ENCODE measurements at places on chromosomes 1 and 21.

GRCh38 chr1:41469706-41470105 lies 14.8 kb downstream of the EDN2 start:
- no peak for DNase-seq

DNA sequence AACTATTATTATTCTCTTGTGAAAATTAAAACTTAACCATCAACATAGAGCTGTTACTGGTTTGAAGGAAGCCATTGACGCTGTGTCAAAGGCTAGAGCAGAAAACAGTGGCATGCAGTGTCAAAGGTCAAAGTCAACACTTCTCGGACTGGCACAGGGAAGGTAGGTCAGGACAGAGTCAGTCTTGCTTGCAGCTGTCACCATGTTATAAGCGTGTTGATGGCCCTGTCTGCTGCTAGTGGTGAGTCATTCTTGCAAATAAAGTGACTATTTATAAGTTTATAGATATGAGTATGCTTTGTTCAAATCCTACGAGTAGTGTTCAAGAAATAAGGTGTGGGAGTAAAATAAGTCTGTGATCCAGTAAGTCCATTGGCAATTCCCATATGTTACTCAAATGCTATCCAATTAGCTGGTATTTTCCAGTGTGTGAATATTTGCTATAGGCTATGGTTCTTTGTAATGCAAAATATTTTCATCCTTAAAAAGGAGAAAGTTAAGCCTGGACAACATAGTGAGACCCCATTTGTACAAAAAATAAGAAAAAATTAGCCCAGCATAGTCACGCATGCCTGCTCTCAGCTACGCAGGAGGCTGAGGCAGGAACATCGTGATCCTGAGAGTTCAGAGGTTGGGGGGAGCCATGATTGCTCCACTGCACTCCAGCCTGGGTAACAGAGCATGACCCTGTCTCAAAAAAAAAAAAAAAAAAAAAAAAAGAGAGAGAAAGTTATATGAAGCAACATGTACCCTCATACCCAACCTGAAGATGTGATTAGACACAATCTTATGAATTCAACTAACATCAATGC lies 26.3 kb upstream of the TINAGL1 start:
- peak; percentile 54 for DNase-seq

GRCh38 chr1:57963581-57963980 lies 539.7 kb upstream of the DAB1 start:
- DNase-seq = no peak

GRCh38 chr21:29332461-29333362 lies 34.0 kb downstream of the BACH1 start:
- DNase-seq = peak; percentile 70

GRCh38 chr1:201023920-201024624 lies 558 bp upstream of the KIF21B start:
- DNase-seq = no peak

DNA sequence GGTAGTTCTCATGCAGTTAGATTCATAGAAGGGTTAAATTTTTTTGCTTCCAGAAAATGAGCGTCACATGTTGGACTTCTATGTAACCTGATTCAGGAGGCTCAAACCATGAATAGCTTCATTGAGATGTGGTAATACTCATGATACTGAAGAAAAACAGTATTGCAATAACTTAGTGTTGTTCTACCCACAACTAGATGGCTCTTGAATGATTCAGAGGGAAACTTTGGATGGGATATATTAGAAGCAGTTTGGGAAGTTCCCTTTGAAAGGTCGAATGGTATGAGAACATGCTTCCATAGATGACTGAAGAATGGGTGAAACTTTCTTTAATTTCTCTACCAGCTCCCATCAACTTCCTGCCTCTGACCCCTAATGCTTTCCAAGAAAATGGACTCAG lies 211.7 kb upstream of the PTGFR start:
- peak; percentile 96 for DNase-seq

DNA sequence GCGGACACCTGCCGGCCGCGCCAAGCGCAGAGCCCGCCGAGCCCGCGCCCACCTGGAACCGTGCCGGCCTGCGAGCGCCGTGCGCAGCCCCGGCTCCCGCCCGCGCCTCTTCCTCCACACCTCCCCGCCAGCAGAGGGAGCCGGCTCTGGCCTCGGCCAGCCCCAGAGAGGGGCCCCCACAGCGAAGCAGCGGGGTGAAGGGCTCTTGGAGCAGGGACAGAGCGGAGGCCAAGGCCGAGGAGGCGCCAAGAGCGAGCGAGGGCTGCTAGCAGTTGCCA lies 50.1 kb upstream of the KRTAP19-8 start:
- no peak for DNase-seq

DNA sequence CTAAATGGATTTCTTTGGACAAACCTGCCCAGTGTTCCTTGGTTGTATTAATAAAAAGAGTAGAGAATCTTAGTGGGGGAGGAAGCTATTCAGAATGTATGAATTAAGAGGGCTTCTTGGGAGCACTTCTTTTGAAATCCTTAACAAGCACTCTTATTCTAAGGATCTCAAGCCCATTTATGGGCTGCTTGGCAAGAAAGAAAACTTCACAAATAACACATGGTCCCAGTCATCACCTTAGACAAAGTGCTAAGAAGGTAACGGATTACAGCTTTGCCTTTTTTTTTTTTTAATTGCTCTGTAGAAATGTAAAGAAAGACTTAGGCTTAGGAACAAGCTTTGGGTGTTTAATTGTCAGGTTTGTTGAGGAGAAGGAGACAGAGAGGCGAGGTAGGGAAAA lies 76.6 kb upstream of the IPO9 start:
- no peak for DNase-seq

DNA sequence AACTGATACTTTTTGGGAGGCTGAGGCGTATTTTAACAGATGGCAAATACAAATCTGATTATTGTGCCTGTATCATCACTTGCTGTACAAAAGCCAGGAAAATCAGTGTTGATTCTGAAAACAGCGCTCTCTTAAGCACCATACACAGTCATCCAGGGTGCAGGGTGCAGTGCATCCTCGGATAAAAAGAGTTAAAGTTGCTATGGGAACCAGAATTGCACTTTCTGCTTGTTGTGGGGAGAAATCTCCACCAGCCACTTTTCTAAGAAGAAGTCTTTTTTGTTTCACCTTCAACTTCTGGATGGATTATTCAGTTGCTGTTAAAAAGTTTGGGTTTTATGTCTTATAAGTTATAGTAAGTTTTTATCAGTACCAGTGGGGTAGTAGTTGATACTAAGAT lies 3.8 kb downstream of the LAMC1 start:
- DNase-seq = no peak

DNA sequence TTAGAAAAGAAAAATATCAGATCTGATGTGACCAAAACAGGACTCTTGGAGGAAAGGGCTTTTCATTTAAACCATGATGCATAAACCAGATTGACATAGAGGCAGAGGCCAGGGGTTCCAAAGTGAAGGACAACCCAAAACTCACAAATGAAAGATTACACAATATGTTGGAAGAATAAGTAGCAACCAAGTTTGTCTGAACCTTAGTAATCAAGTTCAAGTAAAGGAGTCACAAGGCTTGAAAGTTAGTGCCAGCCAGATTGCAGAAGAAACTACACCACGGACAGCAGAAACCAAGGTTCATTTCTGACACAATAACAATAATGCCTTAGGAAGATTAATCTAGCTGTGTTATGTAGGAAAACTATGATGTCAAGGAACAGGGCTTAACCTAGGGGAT lies 124.6 kb downstream of the ZC3H11B start:
- DNase-seq = no peak

GRCh38 chr1:190942475-190942874 lies 464.8 kb upstream of the BRINP3 start:
- DNase-seq = no peak

GRCh38 chr1:23526329-23527041 lies 4.5 kb downstream of the E2F2 start:
- no peak for DNase-seq

DNA sequence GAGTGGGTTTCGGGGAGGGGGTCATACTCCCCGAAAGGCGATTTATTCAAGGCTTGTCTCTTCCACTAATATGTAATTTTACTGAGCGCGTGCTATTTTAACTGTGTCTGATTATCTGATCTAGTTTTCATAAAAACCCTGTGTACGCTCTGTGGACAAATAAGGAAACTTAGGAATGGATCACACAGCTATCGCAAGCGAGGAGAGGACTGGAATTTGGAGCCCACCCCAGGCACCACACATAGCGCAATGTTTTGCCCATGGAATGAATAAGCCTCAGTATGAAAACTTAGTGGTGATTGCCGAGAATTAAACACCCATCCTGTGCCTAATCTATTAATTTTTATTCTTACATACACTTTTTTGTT lies 9.8 kb upstream of the RAB42 start:
- peak; percentile 56 for DNase-seq

- no peak for DNase-seq
Measured at GRCh38 chr1:226704169-226704937, 34.7 kb downstream of the ITPKB start.

GRCh38 chr1:230680300-230681025 lies 33.5 kb downstream of the AGT start:
- no peak for DNase-seq

GRCh38 chr1:170853302-170853701 lies 82.0 kb upstream of the MROH9 start:
- no peak for DNase-seq

GRCh38 chr21:44950351-44950750 lies 10.5 kb downstream of the SLX9 start:
- no peak for DNase-seq

DNA sequence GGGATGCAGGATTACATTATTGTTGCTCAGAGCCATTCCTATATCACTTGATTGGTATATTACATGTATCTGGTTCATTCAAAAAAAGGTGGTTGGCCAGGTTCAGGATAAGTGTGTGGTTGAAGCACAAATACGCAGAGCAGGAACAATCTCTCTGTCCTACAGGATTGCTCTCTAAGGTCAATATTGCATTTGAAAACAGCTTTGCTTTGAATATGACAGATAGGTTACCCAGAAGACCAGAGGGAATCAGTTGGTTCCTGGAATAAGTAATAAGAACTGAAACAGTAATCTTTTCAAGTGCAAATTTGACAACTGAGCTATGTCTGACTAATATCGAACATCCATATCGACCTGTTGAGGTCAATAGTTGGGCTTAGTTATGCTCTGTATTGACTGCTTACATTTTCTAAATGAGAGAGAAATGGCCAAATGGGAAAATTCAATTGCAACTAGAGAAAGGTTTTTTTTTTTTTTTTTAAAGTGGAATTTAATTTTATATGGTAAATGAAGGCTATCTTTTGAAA lies 176.8 kb downstream of the ATP6V1G3 start:
- no peak for DNase-seq

DNA sequence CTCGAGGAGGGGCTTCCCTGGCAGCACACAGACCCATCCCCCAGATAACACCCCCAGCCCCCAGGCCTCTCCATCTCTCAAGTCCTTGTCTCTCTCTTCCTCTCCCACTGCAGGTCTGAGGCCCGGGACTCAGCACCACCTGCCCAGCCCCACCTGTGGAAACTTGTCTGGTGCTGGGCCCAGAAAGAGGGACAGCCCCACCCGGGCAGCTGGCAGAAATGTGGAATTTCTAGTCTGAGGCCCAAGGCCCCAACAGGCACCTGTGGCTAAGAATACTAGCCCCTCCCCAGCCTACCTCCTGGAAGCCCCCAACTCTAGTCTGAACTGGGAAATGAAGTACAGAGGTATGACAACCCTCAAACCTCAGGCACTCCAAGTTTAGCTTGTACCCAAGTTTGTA lies 15.4 kb downstream of the TTC39A start:
- no peak for DNase-seq

DNA sequence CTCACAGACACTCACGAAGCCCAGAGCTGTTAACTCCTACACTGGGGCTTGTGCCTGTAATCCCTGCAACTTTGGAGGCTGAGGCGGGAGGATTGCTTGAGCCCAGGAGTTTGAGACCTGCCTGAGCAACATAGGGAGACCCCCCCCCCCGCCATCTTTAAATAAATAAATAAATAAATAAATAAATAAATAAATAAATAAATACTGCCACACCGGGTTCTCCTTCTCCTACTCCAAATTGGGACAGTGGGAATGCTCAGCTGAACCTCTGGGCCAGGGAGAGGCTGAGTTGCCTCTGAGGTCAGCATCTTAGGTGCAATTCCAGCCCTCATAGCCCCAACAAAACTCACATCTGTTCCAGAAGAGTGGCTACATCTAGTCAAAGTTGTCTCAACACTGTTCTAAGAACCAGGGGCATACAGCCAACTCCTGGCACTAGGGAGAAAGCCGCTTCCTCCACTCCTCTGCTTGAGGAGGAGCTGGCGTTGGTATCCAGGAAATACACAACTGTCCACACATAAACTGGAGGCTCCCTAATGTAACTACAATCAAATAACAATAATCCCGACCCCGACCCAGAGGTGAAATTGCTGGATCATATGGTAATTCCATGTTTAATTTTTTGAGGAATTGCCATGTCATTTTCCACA lies 27.0 kb downstream of the C1orf216 start:
- DNase-seq = no peak

DNA sequence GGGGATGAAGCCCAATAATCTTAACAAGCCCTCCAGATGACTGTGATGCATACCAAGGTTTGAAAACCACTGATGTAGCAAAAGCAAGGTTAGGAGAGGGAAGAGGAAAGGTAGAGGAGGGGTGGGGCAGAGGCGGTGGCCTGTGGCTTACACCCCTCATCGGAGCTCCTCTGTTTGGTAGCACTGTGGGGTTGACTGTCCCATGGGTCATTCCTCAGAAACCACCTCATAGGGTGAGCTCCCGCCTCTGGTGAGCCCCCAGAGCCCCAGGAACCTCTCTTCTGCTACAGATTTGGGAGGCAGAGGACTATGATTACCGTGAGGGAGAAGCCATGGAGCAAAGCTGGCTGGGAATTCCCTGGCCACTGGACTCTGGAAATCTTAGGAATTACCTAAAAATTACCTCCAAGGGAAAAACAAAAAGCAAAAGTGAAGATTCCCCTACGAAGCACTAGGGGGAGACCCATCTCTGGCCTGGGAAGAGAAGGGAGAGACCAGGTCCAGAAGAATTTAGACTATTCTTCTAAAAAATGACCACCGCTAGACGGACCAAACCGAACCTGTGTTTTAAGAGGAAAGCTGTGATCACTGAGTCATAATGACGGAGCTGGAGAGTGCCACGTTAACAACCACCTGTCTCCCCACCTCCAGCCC lies 1.5 kb upstream of the RASSF5 start:
- DNase-seq = peak; percentile 58

GRCh38 chr1:155037043-155037442 lies 3.4 kb downstream of the DCST1 start:
- DNase-seq = no peak

DNA sequence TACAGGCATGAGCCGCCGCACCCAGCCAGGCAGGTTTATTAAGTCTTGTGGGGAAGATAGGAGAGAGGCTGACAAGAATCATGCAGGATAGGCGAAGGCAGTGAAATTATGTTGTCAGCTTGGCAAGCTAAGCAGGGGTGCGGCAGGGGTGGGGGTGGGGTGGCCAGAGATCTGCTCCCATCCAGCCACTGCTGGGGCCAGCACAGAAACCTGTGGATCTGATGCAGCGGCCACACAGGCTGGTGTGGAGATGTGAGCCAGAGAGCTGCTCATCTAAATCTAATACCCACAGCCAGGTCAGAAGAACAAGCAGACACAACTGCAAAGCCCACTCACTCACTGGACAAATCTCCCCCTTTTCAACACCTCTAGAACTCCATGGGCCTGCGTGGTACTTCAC lies 68.7 kb downstream of the KCTD3 start:
- DNase-seq = no peak

GRCh38 chr1:174800876-174801275 lies 198.9 kb upstream of the CACYBP start:
- no peak for DNase-seq

All from EH (cell line).